ENCODE measurements at places on chromosomes 2 and 18.

DNA sequence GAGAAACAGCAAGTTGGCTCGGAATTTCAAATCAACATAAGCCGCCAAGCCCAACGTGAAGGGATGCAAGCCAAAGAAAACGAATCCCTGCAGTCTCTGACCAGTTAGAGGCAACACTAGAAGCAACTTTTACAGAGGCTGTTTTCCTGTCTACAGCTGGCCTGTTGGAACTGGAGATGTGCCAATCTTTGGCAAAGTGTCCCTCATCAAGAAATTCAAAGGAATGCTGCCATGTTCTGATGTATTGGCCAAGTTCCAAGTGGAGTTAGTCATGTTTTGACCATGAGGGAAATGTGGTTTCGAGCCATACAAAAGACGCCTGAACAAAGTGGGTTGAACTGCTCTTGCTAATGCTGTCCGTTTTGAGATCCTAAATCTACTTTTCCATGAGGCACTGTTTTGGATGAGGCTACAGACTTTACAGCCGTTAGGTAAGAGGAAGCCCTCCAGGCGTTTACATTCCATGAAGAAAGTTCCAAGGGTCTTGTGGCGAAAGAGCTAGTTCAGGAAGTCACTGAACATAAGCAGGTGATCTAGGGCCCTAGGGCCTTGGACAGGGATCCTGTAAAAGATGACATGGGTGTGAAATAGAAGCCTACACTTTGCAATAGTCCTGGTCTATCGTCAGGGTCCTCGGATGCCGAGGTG lies 140.7 kb upstream of the PXDN start:
- DNase-seq: no peak

DNA sequence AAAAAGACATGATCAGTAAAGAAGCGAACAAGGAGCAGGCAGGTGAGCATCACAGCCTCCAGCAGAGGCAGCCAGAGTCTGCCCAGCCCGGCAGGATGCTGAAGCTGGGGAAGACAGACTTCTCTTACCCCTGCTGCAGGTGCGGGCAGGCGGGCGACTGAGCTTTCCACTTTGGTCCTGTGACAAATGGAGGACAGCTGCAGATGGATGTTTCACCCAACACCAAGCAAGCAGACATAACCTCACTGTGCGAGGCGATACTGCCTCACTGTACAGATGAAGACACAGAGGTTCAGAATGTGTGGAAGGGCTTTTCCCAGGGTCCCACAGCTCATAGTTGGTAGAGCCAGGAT lies 251.0 kb downstream of the AFF3 start:
- DNase-seq: no peak

- DNase-seq: no peak
Measured at GRCh38 chr2:109261906-109262631, 133.1 kb downstream of the SH3RF3 start.

- no peak for DNase-seq
Measured at GRCh38 chr2:55169359-55169758, 62.7 kb downstream of the CLHC1 start.

- DNase-seq: no peak
Measured at GRCh38 chr2:96977631-96978195, 8.7 kb downstream of the FAM178B start.

GRCh38 chr2:40123746-40124145 lies 328.1 kb downstream of the SLC8A1 start:
- DNase-seq: no peak

DNA sequence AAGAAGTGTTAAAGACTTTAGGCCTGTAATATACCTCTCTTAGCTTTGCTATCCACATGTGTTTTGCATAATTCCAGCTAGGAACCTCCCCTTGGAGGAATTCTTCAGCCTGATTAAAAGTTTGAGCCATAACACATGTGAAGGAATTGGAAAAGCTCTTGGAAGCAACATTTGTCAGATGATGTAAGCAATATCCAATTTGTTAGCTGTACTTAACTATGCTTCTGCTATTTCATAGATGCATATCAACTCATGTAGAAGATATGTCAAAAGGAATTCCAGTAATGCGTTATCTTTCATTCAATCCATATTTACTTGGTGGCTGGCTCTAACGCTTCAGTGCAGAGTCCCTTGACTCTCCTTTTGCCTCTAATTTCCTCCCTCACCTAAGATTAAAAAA lies 46.2 kb downstream of the PKP4 start:
- no peak for DNase-seq

DNA sequence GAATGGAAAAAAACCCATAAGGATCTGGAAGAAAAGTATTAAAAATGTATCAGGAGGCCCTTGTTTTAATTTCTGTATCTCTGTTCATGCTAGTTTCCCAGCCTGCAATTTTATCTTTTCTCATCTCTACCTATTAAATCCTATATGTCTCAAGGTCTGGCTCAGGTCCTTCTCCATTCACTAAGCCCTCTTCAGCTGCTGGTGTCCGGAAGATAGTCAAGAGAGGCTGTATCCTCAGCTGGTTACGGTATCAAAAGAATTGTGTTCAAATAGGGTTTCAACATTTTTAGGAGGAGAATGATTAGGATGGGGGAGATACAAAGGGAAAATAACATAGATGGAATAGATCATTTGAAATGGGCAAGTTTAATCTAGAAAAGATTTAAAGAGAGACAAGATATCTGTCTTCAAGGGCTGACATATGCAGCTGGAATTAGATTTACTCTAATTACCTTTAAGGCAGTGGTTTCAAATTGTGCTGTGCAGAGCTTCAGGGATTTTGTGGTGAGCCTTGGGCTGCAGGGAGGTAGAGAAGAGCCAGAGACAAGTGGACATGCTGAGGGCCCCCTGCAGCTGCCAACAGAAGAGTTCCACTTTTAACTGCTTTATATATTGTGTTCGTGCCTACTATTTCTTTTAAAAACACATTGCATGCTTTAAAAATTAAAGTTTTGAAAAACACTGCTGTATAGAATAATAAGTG lies 24.1 kb downstream of the GREB1L start:
- DNase-seq: no peak

GRCh38 chr2:144460727-144461307 lies 59.1 kb downstream of the ZEB2 start:
- DNase-seq: no peak

DNA sequence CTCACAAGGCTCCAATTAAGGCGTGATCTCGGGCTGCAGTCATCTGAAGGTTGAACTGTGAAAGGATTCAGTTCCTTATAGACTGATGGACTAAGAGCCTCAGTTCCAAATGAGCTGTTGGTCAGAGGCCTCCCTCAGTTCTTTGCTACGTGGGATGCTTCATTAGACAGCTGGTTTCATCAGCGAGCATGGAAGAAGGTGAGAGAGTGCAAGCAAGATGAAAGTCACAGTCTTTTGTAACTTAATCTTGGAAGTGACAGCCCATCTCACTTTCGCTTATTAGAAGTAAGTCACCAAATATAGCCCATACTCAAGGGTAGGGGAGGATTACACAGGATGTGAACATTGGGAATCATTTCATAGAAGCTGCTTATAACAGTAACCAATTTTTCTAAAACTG lies 26.8 kb downstream of the PPP1CB start:
- no peak for DNase-seq

DNA sequence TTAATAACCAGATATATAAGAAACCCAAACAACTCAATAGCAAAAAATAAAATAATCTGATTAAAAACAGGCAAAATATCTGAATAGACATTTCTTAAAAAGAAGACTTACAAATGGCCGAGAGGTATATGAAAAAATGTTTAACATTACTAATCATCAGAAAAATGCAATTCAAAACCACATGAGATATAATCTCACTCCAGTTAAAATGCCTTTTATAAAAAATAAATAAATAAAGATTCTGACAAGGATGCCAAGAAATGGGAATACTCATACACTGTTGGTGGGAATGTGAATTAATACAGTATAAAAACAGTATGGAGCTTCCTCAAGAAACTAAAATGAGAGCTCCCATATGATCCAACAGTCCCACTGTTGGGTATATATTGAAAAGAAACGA lies 33.9 kb upstream of the BMP10 start:
- DNase-seq: no peak

DNA sequence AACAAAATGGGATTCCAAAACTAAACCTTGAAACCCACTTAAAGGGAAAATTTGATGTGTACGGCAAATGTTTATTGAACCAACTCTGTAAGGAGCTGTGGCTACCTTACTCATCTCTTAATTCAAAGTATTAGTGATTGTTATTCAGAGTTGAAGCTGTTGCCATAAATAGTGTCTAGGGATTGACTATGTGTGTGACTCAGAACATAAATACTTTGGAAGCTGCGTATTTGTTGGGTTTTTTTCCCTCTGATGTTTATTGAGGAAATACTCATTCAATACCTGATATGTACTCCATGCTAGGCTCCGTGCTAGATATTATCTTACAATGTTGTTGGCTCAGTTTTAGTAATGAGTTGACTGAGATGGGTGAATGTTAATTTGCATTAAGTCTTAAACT lies 90.4 kb downstream of the PTRHD1 start:
- DNase-seq: no peak

DNA sequence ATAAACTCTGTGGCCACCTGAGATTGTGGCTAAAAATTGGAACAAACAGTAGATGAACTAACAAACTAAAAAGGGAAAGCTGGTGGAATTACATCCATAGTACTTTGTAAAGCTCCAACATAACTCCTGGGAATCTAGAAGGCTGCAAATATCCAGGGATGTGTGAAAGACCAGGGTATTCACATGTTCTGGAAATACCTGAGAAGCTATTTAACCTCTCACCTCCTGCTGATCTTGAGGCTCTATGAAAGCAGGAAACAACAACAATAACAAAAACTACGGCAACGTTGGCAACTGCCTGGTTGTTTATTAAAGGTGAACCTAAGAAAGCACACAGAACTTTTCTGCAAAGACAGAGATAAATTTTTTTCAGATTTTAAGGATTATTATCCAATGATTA lies 171.3 kb downstream of the CCDC178 start:
- DNase-seq: no peak

DNA sequence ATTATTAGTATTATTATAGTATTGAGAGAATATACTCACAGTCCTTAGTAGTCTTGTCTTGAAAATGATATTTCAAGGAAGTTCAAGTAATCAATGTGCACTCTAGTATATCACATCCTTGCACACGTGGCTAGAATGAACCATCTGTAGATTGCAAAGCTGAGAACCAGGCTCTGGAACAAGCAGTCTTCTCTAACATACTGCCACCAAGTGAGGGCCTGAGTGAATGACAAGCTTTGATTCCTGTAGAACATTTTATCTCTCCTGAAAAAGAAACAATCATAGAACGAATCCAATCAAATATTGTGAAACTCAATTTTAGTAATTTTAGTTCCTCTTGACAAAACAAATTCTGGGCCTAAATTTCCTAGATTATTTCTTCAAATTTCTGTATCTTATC lies 55.3 kb upstream of the SULT1C3 start:
- DNase-seq: no peak

DNA sequence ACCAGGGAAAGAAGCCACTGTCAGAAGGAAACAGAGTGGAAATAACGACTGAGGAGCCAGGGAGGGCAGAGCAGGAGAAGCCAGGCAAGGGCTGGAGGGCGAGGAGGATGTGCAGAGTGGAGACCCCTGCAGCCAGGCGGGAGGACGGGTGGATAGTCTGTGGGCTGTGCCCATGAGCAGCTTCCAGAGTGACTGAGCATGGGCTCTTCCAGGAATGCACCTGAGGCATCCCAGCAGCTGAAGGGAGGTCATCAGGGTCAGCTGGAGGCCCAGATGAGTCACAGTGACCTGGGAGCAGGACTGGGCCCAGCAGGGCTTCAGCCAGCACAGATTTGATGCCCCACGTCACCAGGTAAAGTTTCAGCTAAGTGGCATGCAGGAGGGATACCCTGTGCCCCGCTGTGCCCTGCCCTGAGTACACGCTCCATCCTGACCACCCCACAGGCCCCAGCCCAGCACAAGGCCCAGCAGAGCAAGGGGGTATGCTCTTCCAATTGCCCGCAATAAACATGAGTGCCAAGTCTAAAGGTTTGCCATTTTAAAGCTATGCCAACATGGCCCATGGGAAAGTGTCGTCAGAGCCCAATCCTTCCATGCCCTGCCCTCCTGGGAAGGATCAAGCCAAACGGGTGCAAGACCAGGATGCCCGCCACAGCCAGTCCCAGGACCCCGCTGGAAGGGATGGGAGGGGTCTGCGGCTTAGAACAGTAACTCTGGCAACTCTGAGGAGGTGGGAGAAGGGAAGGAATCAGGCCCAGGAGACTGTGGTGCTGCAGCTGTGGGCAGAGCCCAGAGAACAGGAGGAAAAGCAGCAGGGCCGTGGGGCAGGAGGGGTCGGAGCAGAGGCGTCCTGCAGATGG lies 85.7 kb downstream of the SEPTIN10 start:
- DNase-seq: no peak

DNA sequence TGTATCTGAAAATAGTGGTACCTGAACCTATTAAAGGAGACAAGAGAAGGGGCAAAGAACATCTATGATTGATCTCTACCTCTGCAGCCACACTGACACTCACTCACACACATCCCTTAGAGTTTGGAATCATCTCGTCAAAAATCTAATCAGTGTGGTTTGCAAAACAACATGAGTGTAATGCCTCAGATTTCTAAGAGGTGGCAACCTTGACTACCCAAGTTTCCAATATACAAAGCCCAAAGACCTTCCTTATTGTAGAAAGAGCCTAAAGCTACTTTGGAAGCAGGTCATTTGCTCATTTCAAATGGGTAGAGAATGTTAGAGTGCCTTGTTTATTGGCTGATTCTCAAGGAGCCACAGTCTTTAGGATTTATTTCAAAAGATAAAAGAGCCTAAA lies 444.9 kb downstream of the ARHGAP15 start:
- no peak for DNase-seq

DNA sequence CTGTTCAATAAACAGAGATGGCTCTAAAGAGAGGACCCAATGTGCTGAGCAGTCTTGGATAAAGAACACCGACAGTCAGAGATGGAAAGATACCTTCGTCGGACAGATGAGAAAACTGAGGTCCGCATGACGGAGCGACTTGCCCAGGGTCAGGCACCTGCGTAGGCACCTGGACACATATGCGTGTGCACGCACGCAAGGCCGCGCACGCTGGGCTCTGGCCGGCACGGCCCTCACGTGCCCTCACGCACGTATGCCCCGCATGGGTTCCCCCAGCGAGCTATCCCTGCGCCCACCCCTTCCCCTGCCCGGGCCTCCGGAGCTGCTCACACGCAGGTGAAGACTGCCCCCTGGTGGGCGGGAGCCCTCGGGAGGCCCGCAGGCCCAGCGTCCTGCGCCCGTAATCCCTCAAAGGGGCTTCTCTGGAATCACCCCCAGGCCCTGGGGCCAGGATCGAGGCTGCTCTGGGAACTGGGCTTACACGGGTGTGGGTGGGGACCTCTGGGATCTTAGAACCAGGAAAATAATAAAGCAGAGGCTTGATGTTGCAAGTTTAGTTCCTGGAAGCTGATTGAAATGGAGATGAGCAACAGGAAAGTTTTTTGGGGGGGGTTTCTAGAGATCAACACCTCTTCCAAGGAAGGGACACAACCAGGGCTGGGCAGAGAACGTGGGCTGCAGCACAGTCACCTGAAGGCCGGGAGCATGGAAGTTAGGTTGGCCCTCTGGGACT lies 246.3 kb downstream of the TNS1 start:
- DNase-seq: peak; percentile 56

DNA sequence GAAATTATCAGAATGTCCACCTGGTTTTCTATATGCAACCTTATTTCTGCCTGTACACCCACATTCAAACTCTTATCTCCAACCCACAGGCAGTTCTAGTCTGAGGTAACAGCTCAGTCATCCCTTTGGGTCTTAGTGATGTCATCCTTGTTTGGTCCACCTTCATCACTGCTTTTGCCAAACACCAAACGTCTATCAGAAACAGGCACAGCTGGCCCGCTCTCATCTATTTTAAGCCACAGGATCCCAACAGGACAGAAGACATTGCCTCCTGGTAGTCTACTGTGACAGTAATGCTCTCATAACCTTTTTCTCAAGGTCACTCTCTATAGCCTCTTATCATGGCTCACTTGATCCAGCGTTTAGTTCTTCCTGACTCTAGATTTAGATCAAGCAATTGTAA lies 99.0 kb upstream of the CHAC2 start:
- no peak for DNase-seq

Measured in CD4-positive, alpha-beta T cell treated with Interleukin-12 subunit alpha and Interleukin-12 subunit beta, for 1 hour (primary cell).